ENCODE measurements at places on chromosomes 6 and 20.

DNA sequence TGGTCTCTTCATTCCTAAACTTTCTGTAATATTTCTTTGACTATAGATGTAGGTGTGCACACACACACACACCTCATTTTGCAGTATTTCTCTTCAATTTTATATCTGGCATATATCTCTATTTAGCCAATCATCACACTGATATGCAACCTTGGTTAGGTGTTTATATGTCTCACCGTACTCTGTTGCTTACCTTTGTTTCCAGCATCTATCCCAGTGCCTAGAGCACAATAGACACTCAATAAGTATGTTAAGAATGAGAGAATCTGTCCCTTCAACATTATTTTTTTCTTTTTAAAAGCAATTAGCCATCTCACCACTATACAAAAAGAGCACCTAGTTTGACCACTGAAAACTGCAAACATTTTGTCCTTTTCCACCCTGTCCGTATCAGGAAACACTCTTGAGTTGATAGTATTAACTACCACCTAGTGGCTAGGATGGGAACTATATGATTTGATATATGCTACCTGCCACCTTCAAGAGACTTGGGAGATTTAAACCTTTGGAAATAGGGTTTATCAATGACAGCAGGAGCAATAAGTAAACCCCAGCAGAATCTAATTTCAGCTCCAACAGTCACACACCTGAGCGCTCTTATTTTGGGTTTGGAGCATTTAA is 48.7 kb upstream of the RSPO3 start:
- DNase-seq, result no peak

GRCh38 chr6:116420341-116420740 is 40.8 kb upstream of the CALHM6 start:
- DNase-seq, result no peak

DNA sequence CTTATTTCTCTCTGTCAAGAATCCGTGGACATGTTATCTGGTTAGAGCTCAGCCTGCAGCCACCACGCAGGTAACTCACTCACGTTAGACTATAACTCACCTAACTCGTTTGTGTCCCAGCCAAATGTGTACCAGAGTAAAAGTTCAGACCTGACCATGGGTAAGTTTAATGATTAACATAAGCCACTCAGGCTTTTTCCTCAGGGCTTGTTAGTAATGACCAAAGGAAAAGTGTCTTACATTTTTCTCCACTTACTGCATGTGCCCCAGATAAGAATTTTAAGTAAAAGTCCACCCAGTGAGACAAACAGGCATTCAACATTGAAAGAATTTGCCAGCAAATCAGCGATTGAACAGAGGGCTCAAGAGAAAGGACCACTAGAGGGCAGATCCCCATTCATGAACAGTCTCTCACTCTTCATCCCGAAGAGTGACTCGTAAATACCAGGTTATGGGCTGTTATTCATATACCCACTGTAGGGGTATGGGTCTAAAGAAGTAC is at the start of gene PKHD1:
Gene PKHD1, minus strand, starts transcription at position 116 of the 502 bp plus-strand sequence. CDS start 2,680 bp downstream, outside the sequence.
- DNase-seq, result no peak

GRCh38 chr6:148736774-148737412 is 9.9 kb upstream of the UST start:
- no peak for DNase-seq

DNA sequence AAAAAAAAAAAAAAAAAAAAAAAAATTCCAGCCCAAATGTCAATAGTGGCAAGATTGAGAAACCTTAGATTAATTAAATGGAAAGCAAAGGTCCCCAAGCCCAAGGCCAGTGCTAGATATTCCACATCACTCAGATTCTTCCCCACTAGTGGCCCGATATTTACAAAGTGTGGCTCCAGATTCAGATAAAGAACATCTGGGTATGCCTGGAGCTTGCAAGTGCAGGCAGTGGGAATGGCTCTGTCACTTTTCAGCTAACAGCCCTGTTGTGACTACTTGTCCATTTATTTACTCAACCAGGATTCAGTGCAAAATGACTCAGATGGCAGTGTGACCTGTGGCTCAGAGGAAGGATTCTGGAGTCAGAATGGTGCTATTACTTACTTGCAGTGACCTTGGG is 8.2 kb upstream of the KCNB1 start:
- no peak for DNase-seq

DNA sequence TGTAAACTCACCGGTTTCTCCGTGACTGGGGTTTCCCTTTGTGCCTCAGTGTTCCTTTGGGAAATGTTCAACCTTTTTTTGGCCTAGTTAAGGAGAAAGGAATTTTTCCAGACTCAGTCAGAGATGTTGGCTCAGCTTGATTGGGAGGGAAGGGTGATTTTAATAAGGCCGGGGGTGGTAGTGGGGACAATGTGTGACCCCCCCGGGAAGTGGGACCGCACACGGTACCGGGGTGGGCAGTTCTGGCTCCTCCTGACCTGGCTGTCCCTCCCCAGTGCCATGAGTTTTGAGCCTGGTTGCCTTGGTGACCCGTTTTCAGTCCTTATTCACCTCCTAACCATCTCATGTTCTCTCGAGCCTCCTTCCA is 132.7 kb downstream of the SNX5 start:
- no peak for DNase-seq

DNA sequence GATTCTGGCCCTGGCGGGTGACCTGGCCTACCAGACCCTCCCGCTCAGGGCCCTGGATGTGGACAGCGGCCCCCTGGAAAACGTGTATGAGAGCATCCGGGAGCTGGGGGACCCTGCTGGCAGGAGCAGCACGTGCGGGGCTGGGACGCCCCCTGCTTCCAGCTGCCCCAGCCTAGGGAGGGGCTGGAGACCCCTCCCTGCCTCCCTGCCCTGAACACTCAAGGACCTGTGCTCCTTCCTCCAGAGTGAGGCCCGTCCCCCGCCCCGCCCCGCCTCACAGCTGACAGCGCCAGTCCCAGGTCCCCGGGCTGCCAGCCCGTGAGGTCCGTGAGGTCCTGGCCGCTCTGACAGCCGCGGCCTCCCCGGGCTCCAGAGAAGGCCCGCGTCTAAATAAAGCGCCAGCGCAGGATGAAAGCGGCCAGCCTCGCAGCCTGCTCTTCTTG is 868 bp upstream of the SLC2A4RG start:
- no peak for DNase-seq

GRCh38 chr6:15522427-15522826 is 140.4 kb downstream of the DTNBP1 start:
- no peak for DNase-seq

- no peak for DNase-seq
Measured at GRCh38 chr6:131787766-131788712, 19.8 kb upstream of the ENPP1 start.

- DNase-seq, result no peak
Measured at GRCh38 chr20:34941226-34941625, 14.4 kb downstream of the GSS start.

DNA sequence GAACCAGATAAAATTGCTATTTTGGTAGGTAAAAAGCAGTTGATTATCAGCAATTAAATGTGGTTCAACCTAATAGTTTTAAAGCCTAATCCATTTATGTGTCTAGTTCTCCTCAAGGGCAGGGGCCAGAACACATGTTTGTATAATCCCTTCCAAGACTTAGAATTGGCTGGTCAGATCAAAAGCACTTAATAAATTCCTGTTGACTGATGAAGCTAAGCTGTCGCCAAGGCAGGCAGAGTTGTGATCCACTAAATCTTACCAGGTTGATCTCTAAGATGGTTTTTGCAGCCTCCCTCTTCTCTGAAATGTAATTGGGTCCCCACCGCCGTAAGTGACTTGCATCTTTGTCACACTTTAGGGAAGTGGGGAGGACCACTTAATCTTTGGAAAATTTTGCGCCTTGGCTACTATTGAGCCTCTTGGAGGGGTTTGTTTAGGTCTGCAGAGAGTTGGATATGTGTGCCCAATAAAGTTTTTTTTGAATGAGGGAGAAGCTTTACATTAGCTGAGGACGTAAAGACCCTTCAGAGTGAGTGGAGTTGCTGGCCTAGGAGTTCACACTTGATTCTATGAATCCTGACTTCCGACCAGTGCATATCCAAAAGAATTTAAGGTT is 65.9 kb downstream of the PHF20 start:
- no peak for DNase-seq

DNA sequence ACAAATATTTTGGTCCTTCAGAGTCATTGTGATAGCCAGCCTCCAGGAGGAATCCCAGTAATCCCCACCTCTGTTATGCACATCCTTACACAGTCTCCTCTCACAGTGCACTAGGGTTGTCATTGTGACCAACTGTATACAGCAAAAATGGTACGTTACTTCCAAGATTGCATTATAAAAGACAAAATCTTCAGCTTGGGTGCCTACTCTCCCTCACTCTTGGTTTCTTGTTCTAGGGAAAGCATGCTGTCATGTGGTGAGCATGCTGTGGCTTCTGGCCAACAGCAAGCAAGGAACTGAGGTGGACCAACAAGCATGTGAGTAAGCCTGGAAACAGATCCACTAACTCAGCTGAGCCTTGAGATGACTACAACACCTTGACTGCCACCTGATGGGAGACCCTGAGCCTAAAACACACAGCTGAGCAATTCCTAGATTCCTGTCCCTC is 130.1 kb upstream of the DST start:
- DNase-seq, result no peak

DNA sequence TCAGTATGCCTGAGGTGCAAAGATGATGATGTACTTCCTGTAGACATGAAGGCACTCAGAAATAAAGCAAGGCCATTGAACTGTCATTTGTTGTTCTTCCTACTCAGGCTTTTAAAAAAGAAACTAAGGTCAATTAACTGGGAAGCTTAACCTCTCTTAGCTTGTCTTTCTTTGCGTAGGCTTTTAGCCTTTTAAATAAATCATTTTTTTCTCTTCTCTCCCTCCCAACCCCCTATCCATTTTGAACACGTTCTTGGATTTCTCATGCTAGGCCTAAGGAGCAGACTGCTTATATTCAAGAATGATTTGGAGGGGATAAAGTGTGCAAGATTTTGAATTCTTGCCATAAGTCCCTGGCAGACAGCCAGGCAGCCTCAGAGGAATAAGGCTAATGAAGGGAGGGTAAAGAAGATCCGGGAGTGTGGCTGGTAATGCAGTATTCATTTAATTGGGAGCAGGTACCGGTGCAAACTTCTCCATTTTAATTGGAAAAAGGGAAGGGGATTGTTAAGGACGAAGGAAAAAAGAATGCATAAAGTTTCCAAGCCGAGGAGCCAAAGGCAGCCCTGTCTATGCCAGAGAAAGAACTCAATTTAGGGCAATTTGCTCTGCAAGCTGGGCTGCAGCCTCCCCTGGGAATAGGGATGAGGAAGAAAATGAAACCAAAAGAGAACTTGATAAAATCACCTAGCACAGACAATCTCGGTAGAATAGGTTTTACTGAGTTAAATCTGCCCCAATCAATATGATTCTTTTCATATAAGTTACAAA is 343.8 kb upstream of the MMS22L start:
- no peak for DNase-seq

GRCh38 chr20:2748551-2749342 is 51.7 kb downstream of the CPXM1 start:
- no peak for DNase-seq

DNA sequence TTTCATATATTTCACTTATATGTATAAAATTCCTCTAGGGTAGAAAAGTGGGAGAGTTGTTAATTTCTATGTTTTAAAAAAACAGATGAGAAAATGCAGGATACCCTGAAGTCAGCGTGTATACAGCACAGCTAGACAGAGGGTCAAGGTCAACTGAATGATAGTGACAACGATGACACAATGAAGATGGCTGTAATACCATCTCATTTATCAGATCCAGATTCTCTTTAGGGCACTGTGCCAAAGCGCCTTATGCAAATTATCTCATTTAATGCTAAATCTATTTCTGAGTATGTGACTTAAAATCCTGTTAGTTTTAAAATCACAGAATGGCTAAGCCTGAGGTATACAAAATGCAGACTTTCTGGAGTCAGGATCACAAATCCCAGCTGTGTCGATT is 431.4 kb upstream of the RUNX2 start:
- DNase-seq, result no peak

- DNase-seq, result no peak
Measured at GRCh38 chr6:105452924-105453756, 50.3 kb upstream of the PREP start.

GRCh38 chr6:19827247-19827646 is 9.9 kb upstream of the ID4 start:
- DNase-seq, result no peak

DNA sequence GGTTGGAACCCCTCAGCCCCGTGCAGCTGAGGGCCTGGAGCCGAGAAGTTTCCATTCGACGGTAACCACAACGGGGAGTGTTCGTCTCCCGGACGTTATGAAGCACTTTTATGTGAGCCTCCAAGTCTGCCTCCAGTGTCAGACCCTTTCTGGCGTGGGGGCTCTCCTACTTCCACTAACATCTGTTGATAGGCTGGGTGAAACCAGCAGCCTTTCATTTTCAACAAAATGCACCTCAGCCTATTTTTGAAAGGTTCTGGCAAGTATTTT is 257.4 kb downstream of the THBS2 start:
- DNase-seq, result no peak

DNA sequence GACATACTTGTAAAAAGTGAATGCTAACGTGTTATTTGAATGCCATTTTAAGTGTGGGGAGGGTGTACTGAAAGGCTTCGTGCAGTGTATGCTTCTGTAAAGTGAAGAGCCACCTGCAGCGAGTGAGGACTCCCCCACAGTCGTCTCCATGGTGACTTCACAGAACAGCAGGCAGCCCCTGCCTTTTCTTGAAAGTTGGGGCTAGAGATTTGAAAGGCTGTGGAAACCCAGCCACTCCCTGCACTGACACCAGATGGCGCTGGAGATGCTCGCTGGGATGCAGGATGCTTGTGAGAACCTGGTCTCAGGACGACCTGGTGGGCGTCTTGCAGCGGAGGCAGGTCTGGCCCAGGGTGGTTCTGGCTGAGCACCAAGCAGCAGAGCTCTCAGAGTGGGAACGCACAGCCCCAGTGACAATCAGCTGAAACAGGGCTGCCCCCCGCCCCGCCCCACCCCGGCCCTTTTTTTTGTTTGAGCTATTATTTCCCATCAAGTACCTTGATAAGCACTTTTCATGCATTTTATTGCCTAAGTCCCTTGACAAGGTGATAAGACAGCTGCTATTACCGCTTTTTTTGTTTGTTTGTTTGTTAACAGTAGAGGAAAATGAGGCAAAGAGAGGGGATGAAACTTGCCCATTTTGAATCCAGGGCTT is 150.3 kb downstream of the SYCP2 start:
- no peak for DNase-seq

GRCh38 chr20:49757597-49757996 is 43.9 kb upstream of the B4GALT5 start:
- no peak for DNase-seq

DNA sequence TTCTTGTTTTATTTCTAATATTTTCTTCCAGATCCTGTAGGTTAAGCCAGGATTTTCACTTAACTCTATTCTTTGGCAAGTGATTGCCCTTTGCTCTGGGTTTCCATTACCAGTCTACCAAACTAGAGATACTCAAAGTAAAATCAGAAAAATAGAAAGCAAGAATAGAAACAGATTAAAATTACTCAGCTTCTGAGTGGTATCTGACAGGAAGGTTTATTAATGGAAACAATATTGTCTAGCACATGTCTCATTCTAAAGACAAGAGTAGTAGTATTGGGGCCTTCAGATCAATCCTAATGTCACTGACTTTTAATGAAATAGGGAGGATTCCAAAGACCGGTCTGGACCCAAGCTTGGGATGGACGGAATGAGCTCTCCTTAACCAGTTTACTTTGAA is 72.3 kb downstream of the SIM1 start:
- no peak for DNase-seq

- no peak for DNase-seq
Measured at GRCh38 chr6:137882225-137882961, 15.3 kb downstream of the TNFAIP3 start.

Measured in cortex of kidney (tissue), 1 donor.